Kidney (tissue), 22 donors: ENCODE measurements at places on chromosomes 1 and 21. TPM values are rescaled to one million over a fixed set of nuclear protein-coding genes. Genes with fewer than 3 reads are reported as not detected.

Gene LORICRIN
- total RNA-seq: not detected

DNA sequence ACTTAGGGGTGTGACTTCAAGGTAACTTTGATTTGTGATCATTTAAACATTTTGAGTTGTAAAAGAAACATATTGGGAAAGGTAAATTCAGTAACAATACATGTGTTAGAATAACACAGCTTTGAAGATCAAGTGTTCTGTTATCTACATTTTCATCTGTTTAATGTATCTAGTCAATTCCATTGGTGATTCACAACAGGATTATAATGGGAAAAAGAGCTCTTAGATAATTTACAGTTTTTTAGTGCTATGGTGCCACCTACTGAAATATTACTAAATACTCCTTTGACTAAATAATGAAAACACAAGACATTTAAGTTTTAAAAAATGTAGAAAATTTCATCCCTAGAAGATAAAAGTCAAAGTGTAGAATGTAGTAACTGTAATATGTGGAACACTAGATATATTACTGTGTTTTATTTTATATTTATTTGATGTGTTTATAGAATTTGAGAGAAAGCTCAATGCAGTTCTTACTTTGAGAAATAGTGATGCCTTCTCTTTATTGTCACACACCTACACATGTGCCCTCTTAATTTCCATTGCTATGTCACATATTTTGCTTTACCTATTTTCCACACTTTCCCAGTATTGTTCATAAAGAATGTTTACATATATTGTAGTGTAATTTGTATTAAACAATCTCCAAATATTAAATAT lies 47.4 kb downstream of the PTPRC start:
- DNase-seq: no peak
- H3K27me3 ChIP-seq: no peaks in the 10 kb centered on the region
- H3K4me3 ChIP-seq: no peak overlapping the region

Gene CYP4B1
- 3.3 TPM for total RNA-seq

Gene MYOG
- total RNA-seq: not detected

Gene LAMB3
- 59.7 TPM for total RNA-seq

DNA sequence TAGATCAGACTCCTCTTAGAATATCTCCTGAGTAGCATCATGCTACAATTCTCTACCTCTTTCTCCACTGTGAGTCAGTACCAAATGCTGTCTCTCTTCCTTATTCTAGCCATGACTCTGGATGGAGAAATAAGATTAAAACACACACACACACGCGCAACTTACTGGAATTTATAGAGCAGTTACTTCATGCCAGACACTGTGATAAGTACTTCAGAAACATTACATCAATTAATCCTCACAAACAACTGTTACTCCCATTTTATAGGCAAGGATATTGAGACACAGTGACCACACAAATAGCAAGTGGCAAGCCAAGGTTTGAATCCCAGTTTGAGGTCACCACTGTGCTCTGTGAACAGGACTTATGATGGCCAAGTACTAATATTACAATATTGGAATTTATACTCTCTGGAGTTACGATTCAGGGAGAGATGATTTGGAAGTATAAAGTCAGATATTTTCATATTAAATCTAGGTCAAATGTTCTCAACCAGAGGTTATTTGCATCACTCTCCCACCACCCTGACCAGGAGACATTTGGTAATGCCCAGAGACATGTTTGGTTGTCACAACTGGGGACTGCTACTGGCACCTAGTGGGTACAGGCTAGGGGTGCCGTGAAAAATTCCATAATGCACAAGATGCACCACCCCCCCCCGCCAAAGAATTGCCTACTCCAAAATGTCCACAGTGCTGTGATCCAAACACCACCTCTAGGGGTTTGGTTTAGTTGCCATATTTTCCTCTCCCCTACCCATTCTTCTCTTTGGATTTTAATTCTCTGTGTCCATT lies 221.6 kb downstream of the LTN1 start:
- no peak for DNase-seq
- no peak overlapping the region for H3K27ac ChIP-seq
- H3K4me3 ChIP-seq: no peak overlapping the region

Gene SELENBP1
- 50.0 TPM for total RNA-seq

GRCh38 chr1:157189096-157189495 lies 50.9 kb upstream of the ETV3 start:
- H3K4me3 ChIP-seq: no peak overlapping the region
- H3K27ac ChIP-seq: no peak overlapping the region
- H3K4me1 ChIP-seq: no peaks in the 10 kb centered on the region
- H3K36me3 ChIP-seq: no peaks in the 10 kb centered on the region
- peaks cover 5% of the 10 kb centered on the region for H3K27me3 ChIP-seq

DNA sequence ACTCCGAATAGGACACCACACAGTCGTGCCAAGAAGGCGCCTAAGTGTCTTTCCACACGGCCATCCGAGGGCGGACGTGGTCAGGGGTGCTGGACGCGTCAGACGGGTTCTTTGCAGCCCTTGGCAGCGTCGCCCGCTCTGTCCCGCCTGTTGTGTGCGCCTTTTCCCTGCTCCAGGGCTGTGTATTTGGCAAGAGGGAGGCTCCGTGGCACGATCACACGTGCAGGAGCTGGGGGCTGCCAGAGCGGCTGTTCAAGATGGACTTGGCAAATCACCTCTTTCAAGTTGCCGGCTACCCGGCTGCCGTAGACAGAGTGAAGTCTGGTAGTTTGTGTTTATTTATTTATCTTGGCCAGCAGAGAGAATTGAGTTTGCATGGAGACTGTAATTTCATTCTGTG lies 31.9 kb downstream of the PRKCZ start:
- DNase-seq: no peak
- no peak overlapping the region for H3K27ac ChIP-seq

- H3K27ac ChIP-seq: no peak overlapping the region
- no peak for DNase-seq
- H3K27me3 ChIP-seq: no peaks in the 10 kb centered on the region
- H3K4me1 ChIP-seq: peaks cover 10% of the 10 kb centered on the region
- peak overlapping the region; percentile 81 for H3K4me3 ChIP-seq
Measured at GRCh38 chr1:36307601-36308330, 1.6 kb downstream of the SH3D21 start.

- H3K27me3 ChIP-seq: no peaks in the 10 kb centered on the region
- H3K27ac ChIP-seq: no peak overlapping the region
- DNase-seq: peak; percentile 73
- no peaks in the 10 kb centered on the region for H3K4me1 ChIP-seq
- peak overlapping the region; percentile 68 for H3K4me3 ChIP-seq
- H3K36me3 ChIP-seq: no peaks in the 10 kb centered on the region
Measured at GRCh38 chr1:32612189-32612881, 38.0 kb downstream of the ZBTB8OS start.

GRCh38 chr1:63665824-63666223 lies 72.6 kb downstream of the PGM1 start:
- no peaks in the 10 kb centered on the region for H3K36me3 ChIP-seq
- no peaks in the 10 kb centered on the region for H3K4me1 ChIP-seq
- H3K4me3 ChIP-seq: no peak overlapping the region

GRCh38 chr1:38191461-38191860 lies 144.9 kb upstream of the POU3F1 start:
- no peaks in the 10 kb centered on the region for H3K27me3 ChIP-seq
- no peak overlapping the region for H3K4me3 ChIP-seq
- peak; percentile 63 for DNase-seq
- no peak overlapping the region for H3K27ac ChIP-seq
- H3K36me3 ChIP-seq: no peaks in the 10 kb centered on the region
- no peaks in the 10 kb centered on the region for H3K4me1 ChIP-seq
